Pons (tissue), 1 donor: ENCODE measurements at places on chromosomes 6 and 20.
A peak's percentile ranks its signal among the peaks of the same experiment; 100 is the strongest.

DNA sequence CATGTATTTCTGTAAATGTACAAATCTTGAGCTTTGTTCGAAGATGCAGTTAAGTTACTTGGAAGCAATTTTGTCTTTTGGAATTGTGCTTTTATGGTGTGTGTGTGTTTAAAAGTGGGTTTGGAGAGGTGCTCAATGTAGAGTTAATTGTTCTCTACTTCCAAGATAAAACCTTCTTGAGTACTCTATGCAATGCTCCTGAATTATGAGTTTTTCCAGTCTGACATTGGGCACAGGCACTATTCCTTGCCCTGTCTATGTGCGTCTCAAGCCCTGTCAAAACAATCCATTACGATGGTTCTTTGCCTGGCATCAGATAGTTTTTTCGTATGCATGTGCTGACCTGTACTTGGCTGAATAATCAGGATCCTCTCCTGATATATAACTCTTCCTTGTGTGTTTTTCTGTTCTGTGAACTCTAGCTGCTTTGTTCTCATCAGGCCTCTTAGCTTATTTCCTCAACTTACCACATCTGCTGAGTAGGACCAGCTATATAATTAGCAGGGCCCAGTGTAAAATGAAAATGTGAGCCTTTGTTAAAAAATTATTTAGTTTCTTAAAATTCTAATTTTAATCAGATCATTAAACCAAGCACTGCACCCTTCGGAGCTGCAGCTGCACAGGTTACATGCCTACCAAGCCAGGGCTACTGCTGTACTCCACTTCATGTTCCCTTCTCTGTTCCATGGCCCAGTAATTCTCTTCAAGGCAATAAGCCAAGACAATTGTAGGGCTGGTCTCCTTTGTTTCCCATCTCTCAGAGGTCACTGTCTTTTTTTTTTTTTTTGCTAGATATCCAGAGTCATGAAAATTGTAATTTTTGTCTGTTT lies 160.1 kb downstream of the ZFAND3 start:
- DNase-seq: peak; percentile 29

GRCh38 chr20:36441027-36441414 lies 100.3 kb upstream of the MYL9 start:
- no peak for DNase-seq

DNA sequence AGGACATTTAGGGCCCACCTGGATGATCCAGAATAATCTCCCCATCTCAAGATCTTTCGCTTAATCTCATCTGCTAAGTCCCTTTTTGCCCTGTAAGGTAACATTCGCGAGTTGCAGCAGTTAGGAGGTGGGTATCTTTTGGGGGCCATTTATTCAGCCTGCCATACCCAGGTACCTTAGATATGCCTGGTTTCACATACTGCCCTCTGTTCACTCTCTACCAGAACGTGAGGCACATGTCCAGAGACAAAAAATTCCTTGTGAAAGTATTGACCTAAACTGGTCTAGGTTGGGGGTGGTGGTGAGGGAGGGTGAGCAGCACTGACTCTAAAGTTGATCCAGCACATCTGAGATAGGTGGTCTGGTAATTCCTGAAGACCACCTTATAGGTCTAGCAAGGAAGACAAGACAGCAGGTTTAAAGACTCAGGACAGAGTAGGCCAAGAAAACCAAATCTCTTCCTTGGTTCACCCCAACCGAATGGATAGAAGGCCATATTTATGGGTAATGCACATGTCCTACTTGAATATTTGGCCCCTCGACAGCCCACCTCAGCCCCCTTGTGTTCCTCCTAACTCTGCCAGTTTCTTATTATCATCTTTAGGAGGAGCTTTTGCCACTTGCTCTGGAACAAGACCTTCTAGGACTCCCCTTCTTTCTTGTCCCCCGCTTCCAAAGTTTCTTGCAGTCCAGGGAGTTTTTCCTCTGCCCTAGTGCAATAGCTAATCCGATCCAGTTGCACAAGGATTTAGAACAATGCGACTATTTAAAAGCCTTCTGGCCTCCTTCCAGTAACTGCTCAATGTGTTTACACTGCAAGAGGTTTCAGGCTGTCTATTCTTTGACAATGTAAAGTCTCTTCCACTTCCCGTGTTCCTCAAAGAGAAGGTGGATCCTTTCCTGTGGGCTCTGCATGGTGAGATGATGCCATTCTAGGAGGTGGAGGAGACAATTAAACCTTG lies 213.0 kb upstream of the LAMP5 start:
- DNase-seq: peak; percentile 94

DNA sequence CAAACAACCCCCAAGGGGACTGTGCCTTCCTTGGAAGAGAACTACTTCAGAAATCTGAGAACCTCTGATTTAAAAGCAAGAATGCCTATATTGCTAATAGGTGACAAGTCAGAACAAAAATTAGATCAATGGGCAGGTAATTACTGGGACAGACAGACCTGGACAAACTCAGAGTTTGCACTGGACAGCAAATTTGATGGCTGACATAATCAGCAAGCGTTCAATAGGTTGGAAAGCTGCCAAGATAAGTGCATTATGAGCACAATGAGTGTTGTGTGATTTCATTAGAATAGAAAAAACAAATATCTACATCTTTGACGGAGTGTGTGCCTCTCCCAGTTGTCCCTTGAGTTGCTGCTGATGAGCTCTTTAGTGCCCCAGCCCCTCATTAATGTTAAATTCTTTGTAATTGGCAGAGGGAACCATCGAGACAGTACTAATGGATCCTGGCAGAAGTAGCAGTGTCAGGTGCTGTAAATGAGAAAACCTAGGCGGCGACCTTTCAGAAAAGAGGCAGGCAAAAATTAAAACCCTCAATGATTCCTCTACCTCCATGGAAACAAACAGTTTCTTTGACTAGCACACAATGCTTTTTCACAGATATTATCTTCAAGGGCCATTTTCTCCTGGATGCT lies 116.5 kb upstream of the COL21A1 start:
- no peak for DNase-seq

DNA sequence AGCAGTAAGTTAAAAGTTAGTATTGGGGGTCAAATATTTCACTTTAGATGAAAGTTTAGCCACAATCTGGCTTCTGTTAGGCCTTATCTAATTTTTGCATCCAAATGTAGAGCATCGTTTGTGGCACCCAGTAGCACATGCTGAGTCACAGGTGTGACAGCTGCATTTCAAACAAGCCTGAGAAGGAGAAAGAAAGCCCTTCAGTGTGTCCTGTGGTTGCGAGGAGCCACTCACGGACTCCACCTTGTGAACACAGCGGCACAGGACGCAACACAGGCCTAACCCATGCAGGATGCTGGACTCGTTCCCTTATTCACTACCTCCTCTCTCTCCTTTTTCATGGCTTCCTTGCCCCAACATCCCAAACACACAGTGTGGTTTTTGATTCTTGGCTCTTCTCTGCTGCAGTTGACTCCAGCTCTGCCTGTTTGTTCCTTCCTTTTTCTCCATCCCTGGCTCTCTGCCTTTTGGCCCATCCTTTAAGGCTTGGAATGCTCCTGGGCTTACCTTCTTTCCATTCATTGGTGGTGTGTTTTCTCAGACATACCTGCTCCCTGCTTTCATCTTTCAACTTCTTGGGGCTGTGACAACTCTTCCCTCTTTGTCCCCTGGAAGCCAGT lies 124.2 kb downstream of the SLC16A10 start:
- no peak for DNase-seq

DNA sequence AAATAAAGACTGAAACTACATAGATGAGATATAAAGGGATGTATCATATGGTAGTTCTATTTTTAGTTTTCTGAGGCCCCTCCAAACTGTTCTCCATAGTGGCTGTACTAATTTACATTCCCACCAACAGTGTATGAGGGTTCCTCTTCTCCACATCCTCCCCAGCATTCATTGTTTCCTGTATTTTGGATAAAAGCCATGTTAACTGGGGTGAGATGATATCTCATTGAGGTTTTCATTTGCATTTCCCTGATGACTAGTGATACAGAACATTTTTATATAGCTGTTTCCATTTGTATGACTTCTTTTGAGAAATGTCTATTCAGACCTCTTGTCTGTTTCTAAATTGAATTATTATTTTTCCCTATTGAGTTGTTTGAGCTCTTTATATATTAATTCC lies 229.3 kb downstream of the RFPL4B start:
- DNase-seq: no peak

- DNase-seq: no peak
Observed at GRCh38 chr6:156869980-156870398, 92.8 kb downstream of the ARID1B start.

DNA sequence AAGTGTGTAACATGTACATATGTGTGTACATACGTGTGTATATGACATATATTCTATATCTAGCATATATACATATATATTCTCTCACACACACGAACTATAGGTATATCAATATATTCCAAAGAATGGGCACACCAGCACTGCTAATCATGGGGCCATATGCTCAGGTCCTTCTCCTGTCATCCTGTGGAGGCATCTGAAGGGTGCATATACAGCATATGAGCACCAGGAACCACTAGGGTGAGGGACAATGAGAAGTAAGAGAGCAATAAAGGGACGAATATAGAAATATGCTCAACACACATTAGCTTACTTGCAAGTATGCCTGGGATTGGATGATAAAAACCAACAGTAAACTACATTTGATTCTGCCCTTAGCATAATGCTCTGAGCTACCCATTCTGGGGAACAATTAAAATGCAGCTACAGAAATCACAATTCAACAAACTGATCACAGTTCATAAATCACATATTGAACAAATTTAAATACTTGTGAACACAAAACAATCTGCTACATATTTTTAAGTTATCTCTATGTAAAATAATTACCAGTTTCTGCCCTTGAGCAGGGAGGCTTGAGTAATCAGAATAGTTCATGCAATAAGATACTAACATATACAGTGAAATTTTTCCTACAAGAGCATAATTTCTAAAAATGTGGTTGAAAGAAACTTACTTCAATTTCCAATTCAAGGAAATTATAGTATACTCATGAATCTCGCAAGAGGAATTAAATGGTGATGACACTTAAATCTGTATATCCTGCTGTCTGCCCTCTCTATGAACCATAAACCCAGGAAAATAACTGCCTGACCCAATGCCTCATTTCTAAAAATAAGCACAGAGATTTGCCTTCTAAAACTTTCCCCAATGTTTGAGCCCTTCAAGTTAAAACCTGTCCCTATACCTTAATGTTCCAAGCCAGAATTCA lies 272.2 kb upstream of the THEMIS start:
- no peak for DNase-seq

- peak; percentile 62 for DNase-seq
Observed at GRCh38 chr6:119446609-119447008, 97.0 kb upstream of the MAN1A1 start.

DNA sequence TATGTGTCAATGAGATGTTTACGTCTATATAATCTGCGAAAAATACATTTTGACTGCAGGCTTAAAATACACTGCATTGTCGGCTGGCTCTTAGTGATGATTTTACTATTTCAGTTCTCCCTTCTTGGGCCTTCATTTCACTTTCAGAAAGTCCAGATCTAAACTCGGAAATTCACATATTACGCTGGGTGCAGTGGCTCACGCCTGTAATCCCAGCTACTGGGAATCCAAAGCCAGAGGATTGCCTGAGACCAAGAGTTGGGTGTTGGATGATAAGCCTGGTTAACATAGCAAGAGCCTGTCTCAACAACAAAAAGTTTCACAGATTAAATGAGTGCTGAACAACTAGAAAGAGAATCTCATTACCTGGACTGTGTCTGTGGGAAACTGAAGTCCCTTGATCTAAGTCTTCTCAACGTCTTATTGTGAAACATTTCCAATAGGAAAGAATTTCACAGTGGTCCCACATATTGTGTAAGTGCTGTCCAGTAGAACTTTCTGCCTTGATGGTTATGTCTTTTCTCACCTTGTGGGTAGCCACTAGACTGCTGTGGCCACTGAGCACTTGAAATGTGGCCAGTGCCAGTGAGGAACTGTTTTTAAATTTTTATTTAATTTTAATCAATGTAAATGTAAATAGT lies 1.9 kb downstream of the GINM1 start:
- no peak for DNase-seq

DNA sequence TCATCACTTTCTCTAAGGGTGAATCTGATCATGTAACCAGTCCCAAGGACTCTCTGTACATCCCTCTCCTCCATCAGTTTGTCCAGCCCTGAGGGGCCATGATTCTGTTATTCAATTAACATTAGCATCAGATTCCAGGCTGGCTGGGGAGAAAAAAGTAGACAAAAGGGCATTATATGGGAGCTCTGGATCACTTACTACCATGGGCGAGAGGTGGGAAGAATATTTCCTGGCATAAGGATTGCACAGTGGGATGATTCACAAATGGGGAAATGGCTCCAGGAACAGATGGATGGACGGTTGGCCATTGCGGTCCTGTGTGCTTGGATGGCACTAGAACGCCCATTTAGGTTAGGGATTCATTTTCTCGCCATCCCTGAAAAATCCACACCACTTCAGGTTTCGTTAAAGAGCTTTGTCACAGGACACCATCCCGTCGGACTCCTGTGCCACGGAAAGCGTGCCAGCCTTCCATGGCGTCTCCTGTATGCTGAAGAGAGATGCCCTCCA lies 112.6 kb downstream of the THBS2 start:
- DNase-seq: no peak

DNA sequence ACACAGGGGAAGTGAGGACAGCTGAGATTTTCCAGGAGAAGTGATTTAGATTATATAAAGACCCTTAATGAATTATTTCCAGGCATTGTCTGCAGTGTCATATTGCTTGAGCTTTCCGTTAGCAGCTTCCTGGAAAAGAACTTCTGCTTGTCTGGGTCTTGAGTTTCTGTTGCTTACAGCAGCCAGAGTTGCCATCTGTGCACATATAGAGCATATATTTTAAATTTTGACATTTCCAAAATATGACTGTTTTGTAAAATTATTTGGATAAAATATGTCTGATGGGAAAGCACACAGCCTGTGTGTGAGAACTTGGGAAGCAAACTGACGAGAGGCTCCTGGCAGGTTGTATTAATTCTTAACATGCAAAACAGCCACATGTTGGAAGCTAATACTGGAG lies 21.0 kb upstream of the NKX2-2 start:
- no peak for DNase-seq
